ENCODE measurements at places on chromosomes 6 and 20.

DNA sequence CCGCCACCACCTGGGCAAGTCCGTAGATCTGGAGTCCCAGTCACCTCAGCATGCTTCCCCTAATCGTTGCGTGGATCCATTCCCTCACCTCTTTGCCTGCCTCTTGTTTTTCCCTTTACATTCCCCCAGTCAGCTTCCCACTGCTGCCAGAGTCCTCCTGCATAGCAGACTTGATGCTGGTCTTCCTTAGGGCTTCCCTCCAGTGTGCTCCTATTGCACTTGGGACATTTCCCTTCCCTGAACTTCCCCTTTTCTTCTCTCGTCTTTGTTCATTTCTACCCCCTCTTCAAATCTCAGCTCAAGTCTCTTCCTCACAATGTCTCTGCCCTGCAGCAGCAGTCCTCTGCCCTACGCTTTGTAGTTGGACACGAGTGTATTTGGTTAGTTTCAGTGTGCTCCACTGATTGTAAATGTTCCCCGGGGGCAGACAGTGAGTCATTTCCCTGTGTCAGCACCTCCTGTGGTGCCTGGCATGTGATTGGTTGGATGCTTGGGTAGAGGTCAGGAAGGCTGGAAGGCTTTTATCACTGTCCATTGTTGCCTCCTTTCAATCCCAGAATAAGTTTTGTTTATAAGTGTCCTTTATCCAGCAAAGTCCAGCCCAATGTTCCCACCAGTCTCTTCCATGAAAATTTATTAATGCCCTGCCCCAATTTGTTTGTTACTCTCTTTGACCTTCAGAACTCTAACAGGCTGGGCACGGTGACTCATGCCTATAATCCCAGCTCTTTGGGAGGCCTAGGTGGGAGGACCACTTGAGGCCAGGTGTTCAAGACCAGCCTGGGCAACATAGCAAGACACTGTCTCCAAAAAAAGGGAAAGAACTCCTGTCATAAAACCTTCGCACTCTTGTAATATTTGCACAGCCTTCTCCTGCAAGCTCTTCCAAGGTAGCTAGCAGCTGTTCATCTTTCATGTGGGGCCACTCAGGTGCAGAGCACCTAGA is 38.3 kb downstream of the FAM120B start:
- no peak for DNase-seq

DNA sequence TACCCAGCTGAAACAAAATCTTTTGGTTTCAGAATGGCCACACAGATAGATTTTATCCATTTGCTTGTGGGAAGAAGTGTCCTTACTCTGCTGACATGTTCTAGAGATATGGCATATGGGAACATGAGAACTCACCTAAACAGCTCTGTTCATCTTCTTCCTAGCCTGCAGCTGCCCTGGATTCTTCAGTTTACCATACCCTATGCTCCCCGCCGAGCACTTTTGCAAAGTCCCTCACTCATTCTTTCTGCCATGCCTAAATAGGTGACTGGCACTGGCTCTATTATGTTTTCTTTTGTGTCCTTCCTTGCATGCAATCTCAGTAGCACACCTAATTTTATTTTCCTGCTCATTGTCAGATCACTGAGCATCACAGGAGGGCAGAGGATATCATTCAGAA is 293.7 kb upstream of the RSPO3 start:
- no peak for DNase-seq

DNA sequence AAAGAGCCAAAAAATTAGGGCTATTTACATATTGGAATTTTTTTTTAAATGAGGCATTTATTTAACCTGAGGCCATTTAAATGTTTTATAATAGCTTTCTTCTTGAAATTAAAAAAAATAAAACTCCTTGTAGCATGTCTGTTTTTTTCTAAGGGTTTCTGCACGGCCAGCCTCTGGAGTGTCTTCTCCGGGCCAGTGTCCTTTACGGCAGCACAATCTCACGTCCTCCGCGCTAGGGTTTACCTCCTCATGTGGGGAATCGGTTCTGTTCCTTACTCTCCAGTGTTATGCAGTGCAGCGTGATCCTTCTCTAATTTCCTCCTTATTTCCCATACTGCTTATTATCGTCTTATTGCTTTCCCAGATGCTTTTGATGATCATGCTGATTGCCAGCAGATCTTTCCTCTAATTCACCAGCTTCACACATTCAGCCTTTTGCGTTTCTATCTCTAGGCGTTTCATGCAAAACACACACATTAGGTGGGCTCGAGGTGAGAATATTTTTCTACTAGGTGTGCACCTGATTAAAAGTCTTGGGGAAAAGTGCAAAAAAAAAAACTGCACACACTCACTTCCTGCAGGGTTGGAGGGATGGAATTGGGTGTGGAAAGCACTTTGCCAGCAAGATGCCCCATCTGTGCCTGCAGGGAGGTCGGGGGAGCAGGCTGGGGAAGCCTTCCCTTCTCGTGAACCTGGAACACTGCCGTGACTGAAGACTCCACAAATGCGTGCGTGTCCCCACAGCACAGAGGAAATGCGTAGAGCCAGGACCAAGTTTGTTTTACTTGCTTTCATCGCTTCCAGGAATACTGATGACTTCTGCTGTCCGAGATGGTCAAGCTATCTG is 56.1 kb downstream of the PSMG4 start:
- no peak for DNase-seq

GRCh38 chr6:38080360-38080759 is 260.8 kb downstream of the ZFAND3 start:
- DNase-seq, result no peak

DNA sequence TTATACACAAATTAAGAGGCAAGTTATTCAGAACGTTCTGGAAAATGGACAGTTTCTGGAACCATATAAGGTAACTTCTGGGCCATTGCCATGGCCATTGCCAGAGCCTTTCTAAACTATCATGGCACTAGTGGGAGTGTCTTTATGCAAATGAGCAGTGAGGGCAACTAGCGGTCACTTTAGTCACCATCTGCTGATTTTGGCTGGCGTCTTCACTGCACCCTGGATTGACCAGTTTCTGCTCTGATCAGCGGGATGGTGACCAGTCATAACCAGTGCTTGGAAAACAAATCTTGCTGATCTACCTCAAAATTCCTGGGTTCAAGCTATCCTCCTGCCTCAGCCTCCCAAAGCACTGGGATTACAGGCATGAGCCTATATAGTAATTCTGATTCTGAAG is 7.3 kb upstream of the SNTA1 start:
- DNase-seq, result no peak

GRCh38 chr20:4962241-4962855 is 39.0 kb downstream of the SLC23A2 start:
- DNase-seq, result no peak

- DNase-seq, result no peak
These were observed 29.1 kb downstream of the ASXL1 start for GRCh38 chr20:32387252-32387651.

- no peak for DNase-seq
These were observed 198.2 kb downstream of the WDR27 start for GRCh38 chr6:169503422-169504152.

DNA sequence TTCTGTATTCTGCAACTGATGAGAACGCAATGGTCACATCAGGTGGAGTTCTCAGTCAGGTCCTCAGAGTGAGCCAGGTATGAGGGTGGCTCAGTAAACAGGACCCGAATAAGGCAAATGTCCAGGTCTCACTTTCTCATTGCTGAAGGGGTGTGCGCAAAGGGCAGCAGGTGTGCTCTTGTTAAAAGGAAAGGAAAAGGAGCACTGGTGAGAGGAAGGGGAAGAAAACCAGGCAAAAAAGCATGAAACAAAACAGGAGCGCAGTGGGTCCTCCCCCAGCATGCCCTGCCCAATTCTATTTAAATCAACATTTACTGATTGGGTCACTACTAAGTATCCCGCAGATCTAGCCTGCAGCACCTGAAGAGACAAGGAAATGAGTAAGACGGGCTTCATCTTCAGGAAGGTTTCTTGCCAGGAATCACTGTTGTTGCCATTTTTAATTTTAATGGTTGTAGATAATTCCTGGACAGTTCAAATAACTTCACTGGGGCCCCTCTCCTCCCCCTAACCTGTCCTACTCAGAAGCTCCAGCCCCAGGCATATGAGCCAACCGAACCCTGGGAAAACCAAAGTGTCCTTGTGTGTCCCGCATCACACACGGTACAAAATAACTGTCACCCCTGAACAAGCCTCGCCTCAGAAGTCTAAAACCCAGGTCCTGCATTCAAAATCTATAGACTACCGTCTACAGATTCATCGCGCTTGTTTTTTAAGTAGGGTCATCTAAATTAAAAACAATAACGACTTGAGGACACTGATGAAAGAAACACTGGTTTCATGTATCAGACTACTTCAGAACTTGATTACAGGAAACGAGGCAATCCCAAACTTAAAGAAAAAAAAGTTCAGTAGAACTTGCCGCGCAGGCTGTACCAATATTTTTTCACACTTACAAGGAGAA is 980 bp downstream of the MBOAT1 start:
- no peak for DNase-seq

GRCh38 chr20:11443382-11444119 is 474.1 kb upstream of the BTBD3 start:
- DNase-seq, result no peak

DNA sequence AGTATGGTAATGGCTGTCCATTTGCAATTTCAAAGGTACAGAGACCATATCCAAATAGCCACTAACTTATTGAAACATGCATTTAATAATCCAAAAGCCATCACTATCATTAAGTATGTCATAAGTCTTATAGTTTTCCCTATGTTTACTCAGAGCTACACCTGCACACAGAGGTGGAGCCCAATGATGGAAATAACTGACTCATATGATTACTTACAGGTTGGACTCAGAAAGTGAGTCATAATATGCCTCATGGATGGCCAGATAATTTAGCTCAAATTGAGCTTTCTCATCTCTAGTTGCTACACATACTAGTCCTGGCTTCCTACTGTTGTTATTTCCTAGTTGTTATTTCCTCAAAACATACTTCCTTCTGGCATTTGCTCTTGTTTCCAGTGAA is 104.4 kb upstream of the KHDRBS2 start:
- DNase-seq, result no peak

- DNase-seq, result no peak
These were observed 44.8 kb downstream of the FGD2 start for GRCh38 chr6:37050045-37050853.

DNA sequence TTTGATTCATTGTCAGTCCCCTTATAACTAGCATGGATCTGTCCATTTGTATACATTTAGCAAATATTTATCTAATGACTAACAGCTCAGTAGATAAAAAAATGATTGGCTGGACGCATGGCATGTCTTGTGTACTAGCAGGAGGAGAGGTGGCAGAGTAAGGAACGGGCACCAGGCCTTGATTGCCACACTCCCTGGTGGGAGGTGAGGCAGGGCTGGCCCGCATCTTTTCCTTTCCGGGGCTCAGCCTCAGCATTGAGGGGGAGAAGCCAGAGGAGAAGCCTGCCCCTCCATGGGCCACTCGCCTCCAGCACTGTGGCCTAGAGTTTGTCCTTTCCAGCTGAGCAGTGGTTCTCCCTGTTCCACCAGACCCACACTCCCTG is 84.9 kb upstream of the TMEM181 start:
- no peak for DNase-seq

DNA sequence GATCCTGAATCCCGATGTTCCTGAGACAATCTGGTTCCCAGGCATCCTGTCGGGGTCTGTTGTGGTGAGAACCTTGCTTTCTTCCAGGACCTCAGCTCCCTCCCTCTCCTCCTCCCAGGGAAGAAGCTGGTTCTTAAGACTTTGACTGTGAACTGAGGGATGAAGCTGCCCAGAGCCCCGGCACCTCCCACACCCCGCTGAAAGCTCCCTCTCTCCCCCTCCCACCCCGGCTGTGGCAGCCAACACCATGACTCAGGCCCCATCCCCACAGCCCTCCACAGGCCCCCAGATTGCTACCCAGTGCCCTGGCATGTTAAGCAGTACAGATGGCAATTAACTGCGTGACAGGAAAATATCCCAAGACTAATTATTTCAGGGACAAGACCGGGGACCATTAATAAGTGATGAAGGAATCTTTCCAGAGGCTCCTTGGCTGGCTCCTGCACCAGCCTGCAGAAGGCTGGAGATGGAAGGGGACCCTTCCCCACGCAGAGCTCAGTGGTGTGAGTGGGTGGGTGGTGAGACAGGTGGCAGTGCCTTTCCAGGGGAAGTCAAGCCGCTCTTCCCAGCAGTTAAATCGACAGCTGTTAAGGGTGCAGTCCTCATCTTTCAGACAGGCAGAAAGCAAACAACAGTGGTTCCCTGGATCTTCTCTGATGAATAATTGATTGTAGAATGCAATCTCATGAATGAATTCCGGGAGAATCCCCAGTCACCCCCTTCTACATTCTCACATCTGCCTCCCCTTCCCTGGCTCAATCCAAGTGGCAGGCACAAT is 237.9 kb downstream of the LRFN2 start:
- no peak for DNase-seq

GRCh38 chr6:44507014-44507413 is 119.5 kb downstream of the CDC5L start:
- DNase-seq, result no peak

GRCh38 chr20:16132036-16132798 is 441.0 kb downstream of the KIF16B start:
- DNase-seq, result no peak

GRCh38 chr6:16130437-16130891 is 1.6 kb downstream of the MYLIP start:
- no peak for DNase-seq

GRCh38 chr6:156780102-156780641 is 3.0 kb downstream of the ARID1B start:
- no peak for DNase-seq
